ENCODE measurements at places on chromosomes 7 and 10. TPM values are rescaled to one million over a fixed set of nuclear protein-coding genes. Genes with fewer than 3 reads are reported as not detected.

DNA sequence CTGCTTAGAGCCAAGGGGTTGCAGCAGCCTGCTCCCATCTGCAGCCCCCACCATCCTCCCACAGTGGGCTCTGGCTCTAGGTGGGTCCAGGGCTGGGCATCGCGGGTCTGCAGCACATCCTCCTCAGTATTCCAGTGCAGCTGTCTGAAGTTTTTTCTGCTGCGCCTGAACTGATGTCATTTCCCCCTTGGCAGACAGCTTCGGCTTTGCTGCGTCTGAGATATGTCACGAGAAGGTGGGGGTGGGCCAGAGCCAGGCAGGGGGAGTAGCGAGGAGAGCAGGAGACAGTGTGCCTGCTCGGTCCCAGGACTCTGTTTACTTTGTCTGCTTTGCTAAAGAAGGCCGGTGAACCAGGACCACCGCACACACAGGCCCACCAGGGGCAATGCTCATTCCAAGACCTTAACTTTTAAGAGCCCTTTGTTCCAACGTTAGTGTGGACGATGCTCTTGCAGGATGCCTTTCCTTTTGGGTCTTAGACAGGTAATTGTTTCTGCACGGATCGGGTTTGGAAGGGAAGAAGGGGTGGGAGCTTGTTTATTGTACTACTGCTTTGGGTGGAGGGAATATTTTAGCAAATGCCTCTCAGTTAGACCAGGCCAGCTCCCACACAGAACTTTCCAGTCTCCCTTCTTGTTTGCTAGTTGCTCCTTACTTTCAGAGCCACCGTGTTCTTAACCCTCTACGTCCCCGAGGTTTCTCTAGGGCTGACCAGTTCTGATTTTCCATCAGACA, 32.4 kb downstream of the WBP1L start:
- DNase-seq: no peak

DNA sequence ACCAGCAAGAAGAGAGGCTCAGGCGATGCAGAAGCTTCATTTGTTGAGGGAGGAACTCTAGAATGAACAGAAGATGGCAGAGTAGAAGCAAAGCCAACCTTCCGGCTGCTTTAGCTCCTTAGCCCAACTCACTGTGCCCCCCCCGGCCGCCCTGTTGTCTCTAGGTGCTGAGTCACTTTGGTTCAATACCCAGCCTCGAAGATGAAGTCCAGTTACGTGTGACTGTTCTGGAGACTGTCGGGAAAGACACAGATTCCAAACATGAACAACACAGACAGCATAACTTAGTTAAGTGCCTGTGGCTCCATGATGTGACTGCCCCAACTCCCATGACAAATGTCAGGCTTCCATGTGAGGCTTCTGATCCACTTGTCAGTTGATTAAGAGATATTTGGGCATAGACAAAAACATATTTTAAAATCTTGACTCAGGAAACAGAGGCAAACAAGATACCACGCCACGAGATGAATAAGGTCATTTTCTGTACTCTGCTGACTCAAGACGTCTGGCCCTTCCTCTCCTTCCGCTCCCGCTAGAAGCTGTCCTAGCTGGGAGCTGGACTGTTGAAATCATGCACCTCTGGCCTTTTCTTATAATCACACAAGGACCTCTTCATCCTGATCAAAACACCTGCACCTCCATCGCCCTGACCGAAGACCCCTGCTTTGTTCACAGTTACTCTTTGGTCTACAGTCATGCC, 199.3 kb downstream of the FRMD4A start:
- no peak for DNase-seq

DNA sequence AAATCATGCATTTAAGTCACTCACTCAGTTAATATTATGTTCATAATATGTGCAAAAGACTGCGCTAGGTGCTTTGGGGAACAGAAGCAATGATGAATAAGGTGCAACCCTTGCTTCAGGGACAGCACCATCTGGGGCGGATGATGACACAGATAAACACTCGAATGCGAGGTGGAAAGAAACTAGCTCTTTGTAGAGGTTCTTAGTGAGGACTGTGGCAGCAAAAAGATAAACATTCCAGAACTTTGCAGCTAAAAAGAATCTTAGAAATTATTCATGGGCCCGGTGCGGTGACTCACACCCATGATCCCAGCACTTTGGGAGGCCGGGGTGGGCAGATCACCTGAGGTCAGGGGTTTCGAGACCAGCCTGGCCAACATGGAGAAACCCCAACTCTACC, 29.8 kb upstream of the CHST15 start:
- no peak for DNase-seq

- DNase-seq: no peak
Measured at GRCh38 chr10:119231654-119232053, 24.3 kb downstream of the GRK5 start.

- no peak for DNase-seq
Measured at GRCh38 chr10:2122431-2123124, 385.3 kb upstream of the ADARB2 start.

- no peak for DNase-seq
Measured at GRCh38 chr7:158057446-158057845, 530.2 kb downstream of the PTPRN2 start.

DNA sequence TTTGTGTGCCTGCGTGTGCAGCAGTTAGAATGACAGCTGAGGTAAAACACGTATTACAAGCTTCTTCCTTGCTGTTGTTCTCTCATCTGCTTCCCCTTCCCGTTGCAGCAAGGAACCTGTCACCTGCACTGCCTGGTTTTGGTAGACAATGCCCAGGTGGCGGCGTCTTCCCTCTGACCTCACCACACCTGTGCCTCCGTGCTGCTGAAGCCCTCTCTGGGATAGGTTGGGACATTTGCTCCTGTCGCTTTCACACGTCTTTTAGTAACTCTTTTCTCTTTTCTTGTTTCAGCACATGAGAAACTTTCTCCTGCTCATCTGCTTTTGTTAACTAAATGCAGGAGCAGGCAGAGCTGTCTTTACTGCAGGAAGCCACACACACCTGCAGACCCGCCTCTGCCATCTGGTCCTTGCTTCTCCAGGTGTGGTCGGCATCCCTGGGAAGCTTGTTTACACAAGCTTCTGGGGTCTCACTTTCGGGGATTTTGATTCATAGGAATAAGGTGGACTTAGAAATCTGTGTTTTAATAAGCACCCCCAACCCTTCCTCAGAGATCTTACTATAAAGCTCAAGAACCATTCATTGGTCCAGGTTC, 60.7 kb upstream of the EXOC6 start:
- no peak for DNase-seq

GRCh38 chr10:48199580-48200377, 74.7 kb downstream of the FRMPD2 start:
- DNase-seq: peak; percentile 87

GRCh38 chr10:104052431-104052830, 33.2 kb downstream of the COL17A1 start:
- no peak for DNase-seq

GRCh38 chr7:13449460-13449859, 540.0 kb downstream of the ETV1 start:
- DNase-seq: no peak

DNA sequence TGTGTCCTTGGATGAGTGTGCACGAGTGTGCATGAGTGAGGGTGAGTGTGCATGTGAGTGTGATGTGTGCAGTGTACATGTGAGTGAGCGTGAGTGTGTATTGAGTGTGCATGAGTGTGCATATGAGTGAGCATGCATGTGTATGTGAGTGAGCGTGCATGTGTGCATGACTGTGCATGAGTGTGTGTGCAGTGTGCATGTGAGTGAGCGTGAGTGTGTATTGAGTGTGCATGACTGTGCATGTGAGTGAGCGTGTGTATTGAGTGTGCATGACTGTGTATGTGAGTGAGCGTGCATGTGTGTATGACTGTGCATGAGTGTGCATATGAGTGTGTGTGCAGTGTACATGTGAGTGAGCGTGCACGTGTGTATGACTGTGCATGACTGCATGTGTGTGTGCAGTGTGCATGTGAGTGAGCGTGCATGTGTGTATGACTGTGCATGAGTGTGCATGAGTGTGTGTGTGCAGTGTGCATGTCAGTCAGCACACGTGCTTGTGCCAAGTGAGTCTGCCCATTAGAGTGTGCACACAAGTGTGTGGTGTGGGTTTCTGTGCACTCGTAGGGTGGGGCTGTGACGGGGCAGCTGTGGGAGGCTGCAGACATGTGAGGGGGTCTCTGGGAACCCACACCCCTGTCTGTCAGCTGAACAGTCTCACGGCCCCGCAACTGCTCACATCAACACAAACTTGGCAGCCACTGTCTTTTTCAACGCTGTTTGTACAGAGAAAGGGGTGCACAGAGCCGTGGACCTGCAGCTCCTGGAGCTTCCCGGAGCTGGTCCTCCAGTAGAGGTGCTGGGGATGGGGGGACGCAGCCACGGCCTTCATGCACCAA, 14.8 kb downstream of the FOXL3 start:
- DNase-seq: no peak

DNA sequence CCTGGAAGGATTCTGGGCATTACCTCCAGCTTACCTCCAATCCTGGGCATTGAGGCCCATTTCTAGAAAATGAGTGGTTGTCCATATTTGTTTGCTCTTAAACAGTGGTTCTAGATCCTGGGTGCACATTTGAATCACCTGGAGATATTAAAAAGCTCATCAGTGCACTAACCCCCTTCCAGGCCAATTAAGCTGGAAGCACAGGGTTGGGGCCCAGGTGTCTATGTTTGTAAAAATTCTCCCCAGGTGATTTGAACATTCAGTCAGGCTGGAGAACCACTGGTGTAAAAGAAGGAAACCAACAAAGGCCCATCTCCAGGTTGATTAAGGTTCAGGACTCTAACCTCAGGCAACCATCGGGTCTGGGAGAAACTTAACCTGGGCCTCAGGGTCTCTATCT, 102.6 kb upstream of the NANOS1 start:
- DNase-seq: no peak

DNA sequence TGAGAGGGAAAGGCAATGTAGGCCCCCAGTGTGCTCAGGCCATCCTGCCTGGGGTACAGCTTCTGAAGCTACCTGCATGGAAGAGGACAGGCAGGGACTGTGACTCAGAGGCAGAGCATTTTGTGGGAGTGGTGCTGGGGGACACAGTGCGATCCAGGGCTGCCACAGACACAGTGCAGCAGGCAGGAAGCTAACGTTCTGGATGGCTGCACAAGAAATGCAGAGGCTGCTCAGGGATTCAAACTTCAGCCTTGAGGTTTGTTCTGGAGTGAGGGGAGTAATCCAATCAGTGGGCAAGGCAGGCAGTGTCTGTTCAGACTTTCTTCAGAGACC, 648.0 kb upstream of the IGFBP3 start:
- DNase-seq: peak; percentile 88

DNA sequence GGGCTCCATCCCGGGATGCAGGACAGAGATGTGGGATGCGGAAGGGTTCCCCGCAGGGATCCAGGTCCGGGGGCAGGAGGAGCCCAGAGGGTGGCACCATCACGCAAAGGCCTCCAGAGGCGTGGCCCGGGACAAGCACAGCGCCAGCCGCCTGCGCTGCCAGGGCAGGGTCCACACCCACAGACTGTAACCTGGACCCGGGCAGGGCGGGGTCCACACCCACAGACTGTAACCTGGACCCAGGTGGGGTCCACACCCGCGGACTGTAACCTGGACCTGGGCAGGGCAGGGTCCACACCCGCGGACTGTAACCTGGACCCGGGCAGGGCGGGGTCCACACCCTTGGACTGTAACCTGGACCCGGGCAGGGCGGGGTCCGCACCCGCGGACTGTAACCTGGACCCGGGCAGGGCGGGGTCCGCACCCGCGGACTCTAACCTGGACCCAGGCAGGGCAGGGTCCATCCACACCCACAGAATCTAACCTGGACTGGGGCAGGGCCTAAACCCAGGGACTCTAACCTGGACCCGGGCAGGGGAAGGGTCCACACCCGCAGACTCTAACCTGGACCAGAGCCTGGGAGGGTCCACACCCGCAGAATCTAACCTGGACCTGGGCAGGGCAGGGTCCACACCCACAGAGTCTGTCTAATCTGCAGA, 37.5 kb upstream of the SUN1 start:
- no peak for DNase-seq

- no peak for DNase-seq
Measured at GRCh38 chr7:11625669-11626068, 206.3 kb downstream of the THSD7A start.

DNA sequence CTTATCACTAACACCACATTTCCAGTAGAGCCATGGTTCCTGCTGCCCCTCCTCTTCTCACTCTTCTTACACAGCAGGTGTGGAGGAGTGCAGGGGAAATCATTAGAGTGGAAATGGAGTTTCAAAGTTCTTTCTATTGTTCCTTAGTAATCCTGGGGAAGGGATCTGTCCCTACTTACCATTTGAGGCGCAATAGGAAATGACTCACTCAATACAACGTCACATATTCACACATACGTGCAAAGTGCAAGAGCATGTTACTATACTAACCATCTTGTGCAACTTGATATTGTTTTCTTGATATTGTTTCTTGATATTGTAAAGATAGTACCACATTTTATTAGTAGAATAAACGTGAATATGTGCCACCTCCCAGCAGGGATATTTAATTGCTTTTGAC, 1010.2 kb downstream of the DNAJB9 start:
- DNase-seq: no peak

AASS gene
- 18.7 TPM for total RNA-seq

PITX3 gene
- not detected for total RNA-seq

RBM20 gene
- 4.6 TPM for total RNA-seq

TCF7L2 gene
- total RNA-seq: 3.3 TPM

FBXL13 gene
- 0.08 TPM for total RNA-seq

FAM131B gene
- total RNA-seq: 3.1 TPM

FGF8 gene
- total RNA-seq: not detected

Data from H4 (cell line).